ENCODE measurements at places on chromosomes 7 and 10.

- no peak for DNase-seq
Observed at GRCh38 chr7:105677817-105678573, 96.7 kb upstream of the EFCAB10 start.

DNA sequence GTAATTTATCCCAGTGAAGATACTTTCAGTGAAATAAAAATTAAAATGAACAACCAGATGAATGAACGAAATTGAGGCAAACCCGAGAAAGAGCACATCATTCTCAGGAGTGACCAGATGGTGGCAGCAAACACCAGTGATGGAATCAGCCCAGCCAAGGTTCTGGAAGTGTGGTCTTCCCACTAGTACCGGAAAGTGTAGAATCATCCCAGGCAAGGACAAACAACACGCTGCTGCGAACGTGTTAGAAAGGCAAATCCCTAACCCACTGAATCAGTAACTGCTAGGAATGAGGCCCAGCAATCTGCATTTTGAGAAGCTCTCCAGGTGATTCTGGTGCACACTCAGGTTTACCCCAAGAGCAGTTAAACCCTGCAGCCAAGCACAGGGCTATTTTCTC lies 15.5 kb upstream of the SLC18A3 start:
- peak; percentile 50 for DNase-seq

GRCh38 chr7:93920496-93921182 lies 896 bp upstream of the GNG11 start:
- peak; percentile 12 for DNase-seq

- peak; percentile 3 for DNase-seq
Observed at GRCh38 chr7:95794917-95795515, 22.7 kb downstream of the DYNC1I1 start.

DNA sequence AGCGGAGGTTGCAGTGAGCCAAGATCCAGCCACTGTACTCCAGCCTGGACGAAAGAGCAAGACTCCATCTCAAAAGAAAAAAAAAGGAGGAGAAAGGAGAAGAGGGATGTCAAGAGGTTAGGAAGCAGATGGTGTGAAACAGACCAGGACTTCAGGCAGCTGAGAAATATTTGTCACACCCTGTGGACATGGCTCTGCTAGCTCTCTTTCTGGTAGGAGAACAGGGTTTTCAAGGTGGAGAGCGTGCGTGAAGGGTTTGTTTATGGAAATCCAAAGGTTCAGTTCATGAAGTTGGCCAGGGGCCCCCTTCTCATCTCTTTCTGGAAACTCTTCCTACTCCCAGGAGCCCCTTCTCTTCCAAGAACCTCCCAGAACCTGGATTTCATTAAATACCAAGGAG lies 110.8 kb upstream of the GALNT17 start:
- DNase-seq: no peak

GRCh38 chr7:157877298-157878090 lies 540.7 kb downstream of the DNAJB6 start:
- DNase-seq: no peak

GRCh38 chr7:107023522-107024151 lies 20.9 kb upstream of the PRKAR2B start:
- no peak for DNase-seq

DNA sequence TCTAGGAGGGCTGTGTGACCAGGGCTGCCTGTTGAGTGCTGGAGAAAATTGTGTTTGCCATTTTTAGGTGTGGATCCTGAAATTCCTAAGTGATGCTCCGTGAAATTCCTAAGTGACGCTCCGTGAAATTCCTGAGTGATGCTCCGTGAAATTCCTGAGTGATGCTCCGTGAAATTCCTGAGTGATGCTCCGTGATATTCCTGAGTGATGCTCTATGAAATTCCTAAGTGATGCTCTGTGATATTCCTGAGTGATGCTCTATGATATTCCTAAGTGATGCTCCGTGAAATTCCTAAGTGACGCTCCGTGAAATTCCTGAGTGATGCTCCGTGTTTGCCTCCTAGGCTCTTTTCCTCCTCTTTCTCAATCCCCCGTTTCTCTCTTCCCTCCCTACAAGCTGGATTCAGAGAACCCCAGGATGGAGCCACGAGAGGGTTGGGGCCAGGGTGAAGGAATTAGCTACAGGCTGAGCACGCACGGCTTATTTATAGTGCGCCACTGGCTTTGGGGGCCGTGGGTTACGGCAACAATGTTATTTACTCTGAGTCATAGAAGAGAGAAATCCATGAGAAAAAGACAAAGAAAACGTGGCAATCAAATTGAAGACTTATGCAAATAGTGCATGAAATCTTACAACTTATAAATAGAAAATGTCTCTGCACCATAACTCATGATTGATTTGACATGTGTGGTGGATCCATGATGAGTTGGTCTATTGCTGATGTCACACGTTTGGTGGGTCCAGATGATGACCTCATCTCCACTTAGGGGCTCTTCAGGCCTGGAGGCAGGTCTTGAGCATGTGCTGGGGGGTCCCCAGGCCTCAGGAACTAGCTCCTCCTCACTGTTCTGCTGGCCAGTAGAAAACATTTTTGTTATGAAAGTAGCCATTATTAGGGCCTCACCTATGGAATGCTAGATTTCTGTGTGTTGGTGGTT lies 224.6 kb downstream of the WDR37 start:
- DNase-seq: no peak

- DNase-seq: no peak
Observed at GRCh38 chr7:21947946-21948345, 2.2 kb upstream of the CDCA7L start.

DNA sequence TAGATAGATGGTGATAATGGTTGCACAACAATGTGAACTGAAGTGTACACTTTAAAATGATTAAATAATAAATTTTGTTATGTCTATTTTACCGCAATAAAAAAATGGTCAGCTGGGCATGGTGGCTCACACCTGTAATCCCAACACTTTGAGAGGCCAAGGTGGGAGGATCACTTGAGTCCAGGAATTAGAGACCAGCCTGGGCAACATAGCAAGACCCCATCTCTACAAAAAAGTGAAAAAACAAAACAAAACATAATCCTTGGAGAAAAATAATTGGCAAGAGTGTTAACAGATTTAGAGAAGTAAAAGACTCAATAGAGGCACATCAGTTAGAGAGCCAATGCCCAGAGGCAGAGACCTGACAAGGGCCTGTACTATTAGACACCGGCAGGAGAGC lies 9.9 kb upstream of the RPEL1 start:
- no peak for DNase-seq
